ENCODE measurements at places on chromosomes 6 and 20.

GRCh38 chr6:157182503-157183264 lies 140.6 kb downstream of the TMEM242 start:
- no peak for DNase-seq

GRCh38 chr20:59010995-59011873 lies 4.2 kb upstream of the CTSZ start:
- no peak for DNase-seq

GRCh38 chr6:113564371-113565171 lies 292.6 kb upstream of the MARCKS start:
- DNase-seq, result peak; percentile 32

DNA sequence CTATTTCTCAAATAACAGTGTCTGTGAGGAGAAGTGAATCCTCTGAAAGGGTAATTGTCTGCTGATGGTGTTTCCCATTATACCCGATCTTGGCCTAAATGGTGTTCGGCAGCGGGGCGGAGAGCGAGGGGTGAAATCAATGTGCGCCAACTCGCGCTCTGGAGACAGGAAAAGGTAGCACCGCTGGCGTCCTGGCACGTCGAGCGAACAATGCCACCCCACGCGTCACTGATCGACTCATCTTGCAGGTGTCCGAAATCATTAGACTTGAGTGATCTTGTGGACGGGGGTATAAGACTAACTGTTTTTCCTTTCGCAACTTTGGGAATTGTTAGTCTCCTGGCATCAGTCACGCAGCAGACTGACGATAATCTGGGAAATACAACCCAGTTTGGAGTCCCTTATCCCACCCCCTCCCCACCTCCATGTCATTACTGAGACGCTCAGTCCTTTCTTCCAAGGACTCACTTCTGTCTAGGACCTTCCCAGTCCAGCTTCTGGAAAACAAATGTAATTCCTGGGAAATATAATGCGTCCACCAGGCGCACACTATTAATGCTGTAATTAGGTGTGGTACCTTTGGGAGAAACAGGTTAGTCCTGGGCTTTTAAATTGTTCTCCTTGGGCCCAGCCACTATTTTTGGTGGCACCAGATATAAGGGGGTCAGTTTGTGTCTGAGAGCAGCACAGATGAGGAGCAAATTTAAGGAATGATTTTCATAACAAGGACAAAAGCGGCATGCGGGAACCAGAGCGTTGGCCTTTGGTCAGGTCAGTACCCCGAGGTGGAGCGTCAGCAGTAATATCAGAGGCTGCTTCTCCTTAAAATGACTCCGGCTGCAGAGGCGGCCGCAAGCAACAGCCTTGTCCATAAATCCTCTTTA lies 2.3 kb downstream of the LINC00237 start:
- no peak for DNase-seq

- no peak for DNase-seq
Observed at GRCh38 chr6:45566882-45567281, 189.1 kb upstream of the SUPT3H start.

DNA sequence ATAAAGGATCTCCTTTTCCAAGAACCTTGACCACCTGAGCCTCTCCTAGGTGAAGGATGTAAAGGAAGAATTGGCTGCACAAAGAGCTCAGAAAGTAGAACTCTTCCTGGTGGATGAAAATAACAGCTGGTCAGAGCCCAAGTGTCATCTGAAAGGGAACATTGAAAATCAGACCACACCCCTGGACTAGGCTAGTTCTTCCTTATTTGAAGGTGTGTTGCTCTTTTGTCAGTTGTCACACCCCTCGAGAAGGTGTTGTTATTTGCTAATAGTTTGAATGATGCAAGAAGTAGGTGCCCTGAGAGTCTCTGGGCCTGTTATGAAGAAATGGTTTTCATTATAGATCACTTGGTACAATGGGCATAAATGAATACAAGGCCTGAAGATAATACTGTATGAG lies 31.1 kb downstream of the NHLRC1 start:
- DNase-seq, result no peak

DNA sequence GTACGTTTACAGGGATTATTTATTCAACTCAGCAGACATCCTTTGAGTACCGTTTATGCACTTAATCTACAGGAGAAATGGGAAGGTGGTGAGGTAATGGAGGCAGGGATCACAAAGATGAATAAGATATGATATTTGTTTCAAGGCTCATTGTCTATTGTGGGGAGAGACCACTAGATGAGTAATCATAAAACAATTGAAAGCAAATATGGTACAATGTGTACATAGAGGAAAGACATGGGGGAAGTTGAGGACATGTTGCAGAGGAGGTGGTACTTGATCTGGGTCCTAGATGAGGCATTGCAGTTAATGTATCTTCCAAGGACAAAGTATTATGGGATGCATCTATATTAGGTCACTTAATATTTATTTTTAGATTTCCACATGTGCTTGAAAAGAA lies 13.7 kb upstream of the CDC5L start:
- no peak for DNase-seq

- DNase-seq, result no peak
Observed at GRCh38 chr20:25600632-25601031, 15.3 kb upstream of the NINL start.

GRCh38 chr6:25482996-25483395 lies 169.0 kb upstream of the SCGN start:
- no peak for DNase-seq

DNA sequence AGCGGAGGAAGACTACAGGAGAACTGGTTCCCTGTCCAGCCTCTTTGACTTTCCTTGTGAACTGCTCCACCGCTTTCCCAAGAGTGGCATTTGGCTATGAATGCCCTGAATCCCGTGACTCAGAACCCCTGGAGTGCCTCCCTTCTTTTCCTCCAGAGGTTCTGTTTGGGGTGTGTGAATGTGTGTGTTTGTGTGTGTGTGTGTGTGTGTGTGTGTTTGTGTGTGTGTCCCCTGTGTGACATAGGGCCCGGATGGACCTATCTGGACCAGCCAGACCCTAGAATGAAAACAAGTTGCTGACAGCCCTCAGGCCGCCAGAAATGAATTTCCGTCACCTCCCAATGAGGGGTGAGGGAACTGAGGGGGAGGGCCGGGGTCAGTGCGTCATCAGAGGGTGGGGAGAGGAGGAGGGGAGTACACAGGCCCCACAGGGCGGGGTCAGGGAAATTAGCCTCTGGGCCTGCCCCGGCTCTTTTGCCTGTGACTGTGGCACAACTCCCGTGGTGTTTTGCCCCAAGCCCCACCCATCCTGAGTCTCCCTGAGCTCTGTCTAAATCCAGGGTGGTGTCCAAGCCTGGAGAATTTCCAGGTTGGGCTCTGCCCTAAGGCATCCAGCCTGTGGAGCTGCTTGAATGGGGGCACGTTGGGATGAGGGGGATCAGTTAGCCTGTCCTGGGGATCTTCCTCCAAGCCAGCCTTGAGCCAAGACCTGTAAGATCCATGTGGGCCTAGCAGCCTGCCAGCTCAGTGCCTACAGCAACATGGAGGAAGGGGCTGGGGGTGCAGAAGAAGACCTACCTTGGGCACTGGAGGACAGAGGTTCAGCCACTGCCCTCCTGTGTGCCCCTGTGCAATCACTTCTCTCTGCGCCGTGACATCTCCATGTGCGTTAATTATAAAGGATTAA lies 15.2 kb upstream of the MRPS18A start:
- DNase-seq, result no peak

GRCh38 chr6:157322792-157323254 lies 496 bp downstream of the TMEM242 start:
- DNase-seq, result no peak

DNA sequence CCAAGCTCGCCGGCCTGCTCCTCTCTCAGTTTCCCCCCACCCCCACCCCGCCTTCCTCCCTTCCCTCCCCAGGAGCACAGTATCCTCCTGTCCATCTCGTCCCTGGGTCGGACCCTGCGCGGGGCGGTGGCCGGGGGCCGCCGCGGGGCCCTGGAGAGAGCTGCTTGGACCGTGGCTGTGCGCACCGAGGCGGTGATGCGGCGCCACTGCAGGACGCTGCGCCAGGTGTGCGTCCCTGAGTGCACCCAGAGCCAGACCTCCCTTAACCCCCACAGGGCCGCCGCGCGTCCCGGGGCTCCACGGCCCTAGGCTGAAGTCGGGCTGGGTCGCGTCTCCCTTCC lies 2.2 kb downstream of the C20orf204 start:
- no peak for DNase-seq

- no peak for DNase-seq
Observed at GRCh38 chr6:73704260-73704659, 8.3 kb downstream of the CD109 start.

DNA sequence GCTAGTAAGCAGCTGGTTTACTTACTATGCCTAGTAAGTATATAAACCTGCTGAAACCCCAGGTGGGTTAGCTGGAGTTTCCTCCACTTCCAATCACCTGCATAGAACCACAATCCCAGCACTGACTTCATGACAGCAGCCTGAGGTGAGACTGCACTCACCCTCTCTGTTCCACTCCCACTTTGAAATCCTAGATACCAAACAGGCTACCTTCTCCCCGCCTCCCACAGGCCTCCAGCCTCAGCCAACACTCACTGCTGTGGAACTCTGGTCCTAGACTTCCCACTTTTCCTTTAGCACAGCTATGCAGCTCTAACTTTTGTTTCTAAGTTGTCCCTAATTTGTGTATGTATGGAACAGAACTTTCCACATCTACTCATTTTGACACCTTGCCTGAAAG lies 149.7 kb upstream of the ARID1B start:
- no peak for DNase-seq

DNA sequence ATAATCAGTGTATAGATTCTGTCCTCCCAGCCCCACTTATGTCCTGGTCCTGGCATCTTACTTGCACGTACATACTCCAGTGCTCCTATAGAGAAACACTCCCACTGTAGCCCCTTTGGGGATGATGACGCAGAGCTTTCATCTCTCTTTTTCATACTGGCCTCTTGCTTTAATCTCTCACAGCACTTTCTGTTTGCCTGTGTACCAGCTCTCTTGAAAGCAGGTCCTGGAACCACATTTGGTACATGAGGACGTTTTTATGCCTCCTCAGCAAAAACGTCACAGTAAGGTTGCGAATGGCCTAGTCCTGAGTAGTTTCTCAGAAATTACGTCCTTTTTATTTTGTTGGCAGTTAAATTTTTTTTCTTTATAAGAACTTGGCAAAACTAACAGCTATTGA lies 10.8 kb downstream of the L3MBTL3 start:
- DNase-seq, result no peak

DNA sequence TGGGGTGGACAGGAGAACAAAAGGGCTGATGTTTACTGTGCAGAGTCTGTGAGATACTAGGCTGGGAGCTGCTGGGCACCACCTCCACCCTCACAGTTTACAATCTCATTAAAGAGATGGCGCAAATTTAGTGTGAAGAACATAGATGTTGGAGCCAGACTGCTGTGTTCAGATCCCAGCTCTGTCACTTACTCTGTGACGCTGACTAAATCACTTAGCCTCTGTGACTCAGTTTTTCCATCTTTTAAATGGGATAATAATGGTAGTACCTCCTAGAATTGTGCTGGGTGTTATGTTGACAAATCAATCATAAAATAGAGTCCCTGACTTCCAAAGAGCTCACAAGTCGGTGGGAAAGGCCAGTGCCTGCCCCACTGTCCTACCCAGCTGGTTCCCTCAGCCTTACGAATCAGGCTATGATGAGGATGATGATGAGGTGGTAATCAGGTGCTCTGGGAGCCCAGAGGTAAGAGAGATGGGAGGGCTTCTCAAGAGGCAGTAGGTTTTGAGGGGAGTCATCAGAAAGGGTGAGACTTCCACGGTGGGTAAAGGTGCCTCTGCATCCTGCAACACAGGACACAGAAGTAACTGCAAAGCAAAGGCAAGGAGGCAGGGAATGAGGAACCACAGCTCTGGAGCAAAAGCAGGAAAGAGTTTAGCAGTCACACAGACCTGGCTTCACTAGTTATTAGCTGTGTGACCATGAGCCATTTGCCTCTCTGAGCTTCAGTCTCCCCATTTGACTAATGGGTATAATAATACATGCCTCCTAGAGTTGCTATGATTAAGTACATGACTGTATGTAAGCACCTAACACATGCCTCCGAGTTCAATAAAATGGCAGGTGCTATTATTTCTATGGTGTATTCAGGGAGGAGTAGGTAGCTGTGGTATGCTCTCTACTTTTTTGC lies 8.9 kb downstream of the FYN start:
- no peak for DNase-seq

DNA sequence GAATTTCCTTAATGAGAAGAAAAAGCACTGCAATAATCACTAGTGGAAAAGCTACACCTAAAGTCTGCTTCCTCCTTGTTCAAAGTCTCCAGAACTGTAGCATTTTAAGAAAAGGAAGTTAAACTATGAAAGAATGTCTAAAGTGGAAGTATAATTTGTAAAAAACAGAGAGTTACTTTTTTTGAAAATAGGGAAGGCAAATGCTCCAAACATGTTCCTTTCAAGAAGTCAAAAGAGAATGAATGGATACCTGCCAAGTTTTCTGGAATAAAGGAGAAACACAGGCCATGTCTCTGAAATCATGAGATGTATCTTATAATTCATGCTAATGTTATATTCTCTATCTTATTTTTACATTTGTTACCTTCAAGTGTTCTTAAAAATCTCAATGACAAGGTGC lies 60.7 kb upstream of the ADGRG6 start:
- no peak for DNase-seq

GRCh38 chr6:89984926-89985750 lies 90.9 kb downstream of the GJA10 start:
- no peak for DNase-seq

DNA sequence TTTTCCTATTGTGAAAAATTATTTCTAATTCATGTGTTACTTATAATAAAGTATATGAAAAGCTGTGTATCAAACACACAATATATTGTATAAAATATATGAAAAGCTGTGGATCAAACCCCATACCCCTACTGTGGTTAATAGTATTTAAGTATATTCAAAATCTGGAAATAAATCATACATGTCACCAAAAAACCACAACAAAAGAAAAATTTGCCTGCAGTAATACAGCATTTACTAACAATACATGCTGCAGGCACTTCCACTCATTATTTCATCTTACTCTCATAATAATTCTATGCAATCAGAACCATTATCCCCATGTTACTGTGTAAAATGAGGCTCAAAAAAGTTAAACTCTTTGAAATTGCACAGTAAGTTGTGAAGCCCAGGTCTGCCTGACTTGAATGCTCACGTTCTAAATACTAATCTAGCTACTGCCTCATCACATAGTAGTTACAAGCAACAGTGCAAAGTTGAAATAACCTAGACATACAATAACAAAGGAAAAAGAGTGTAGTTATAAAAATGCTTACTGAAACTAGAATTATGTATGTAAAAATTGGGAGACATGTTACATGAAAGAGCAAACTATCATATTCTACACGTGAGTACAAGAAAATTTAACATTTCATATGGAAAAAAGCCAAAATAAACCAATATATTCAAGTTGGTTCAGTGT lies 61.7 kb downstream of the FAM217A start:
- DNase-seq, result no peak
